NCI-H1105 treated with DMSO at 0.1 percent for 48 hours (cell line): ENCODE measurements at places on chromosomes 4 and X.

GRCh38 chr4:560731-561291, 15.3 kb downstream of the TMEM271 start:
- DNase-seq = no peak

- DNase-seq = peak; percentile 57
These were observed at the start of gene GPR50 for GRCh38 chrX:151176231-151176750. Gene GPR50 (plus strand): TSS chrX:151176584. CDS start chrX:151176722, 138 bp downstream.

DNA sequence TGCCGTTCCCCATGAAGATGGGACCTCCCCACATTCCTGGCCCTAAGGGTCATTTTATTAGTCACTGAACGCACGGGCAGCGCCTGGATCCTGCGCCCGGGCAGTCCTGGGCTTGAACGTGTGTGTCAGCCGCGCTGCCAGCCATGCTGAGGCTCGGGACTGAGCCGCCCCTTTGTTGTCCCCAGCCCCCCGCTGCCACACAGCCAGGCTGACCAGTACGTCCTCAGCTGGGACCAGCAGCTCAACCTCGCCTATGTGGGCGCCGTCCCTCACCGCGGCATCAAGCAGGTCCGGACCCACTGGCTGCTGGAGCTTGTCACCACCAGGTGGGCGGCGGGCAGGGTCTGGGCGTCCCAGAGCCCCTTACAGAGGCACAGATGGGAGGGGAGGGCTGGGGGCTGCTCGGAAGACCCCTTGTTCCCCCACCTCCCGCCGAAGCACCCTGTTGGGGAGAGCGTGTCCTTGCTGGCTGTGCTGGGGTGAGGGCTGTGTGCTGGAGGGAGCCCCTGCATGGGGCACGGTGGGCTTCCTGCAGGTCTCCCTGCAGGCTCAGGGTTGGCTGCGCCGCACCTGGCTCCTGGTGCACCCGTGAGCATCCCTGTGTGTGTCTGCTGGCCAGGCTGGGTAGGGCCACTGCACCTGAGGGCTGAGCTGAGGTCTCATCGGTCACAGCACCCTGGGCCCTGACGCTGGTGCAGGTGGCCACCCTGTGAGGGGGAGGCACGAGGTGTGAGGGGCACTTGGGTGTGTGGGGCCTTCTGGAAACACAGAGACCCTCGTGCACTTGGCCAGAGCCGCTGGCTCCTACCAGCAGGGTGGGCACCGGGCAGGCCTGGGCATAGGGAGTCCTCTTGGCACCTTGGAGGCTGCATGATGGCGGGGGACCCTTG, 1.0 kb downstream of the IDUA start:
- DNase-seq = no peak

GRCh38 chrX:76433219-76433618, 5.7 kb downstream of the MAGEE1 start:
- DNase-seq = no peak

- DNase-seq = no peak
These were observed 109.9 kb downstream of the AFF2 start for GRCh38 chrX:148610328-148610698.

DNA sequence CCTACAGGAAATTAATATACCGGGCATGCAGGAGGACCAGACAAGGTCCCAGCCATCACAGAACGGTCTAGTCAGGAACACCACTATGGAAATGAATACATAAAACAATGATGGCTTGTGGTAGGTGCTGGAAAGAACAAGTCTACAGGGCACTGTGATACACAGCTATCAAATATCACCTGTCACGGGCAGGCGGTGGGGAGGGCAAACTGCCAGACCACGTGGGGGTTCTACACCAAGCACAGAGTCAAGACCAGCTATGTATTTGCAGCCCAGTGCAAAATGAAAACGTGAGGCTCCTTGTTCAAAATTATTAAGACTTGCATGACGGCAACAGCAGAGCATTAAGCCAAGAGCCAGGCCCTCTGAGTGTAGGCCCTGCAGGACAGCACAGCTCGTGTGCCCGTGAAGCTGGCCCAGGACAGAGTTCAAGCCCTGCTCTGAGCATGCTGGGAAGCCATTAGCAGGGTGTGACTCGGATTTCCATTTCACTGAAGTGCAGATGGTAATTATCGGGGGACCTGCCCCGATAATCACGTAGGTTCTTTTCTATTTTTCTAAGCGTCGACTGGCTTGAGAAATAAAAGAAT, 83.6 kb downstream of the JAKMIP1 start:
- DNase-seq = peak; percentile 60

- DNase-seq = no peak
These were observed 223.5 kb downstream of the APBB2 start for GRCh38 chr4:40990899-40991265.

DNA sequence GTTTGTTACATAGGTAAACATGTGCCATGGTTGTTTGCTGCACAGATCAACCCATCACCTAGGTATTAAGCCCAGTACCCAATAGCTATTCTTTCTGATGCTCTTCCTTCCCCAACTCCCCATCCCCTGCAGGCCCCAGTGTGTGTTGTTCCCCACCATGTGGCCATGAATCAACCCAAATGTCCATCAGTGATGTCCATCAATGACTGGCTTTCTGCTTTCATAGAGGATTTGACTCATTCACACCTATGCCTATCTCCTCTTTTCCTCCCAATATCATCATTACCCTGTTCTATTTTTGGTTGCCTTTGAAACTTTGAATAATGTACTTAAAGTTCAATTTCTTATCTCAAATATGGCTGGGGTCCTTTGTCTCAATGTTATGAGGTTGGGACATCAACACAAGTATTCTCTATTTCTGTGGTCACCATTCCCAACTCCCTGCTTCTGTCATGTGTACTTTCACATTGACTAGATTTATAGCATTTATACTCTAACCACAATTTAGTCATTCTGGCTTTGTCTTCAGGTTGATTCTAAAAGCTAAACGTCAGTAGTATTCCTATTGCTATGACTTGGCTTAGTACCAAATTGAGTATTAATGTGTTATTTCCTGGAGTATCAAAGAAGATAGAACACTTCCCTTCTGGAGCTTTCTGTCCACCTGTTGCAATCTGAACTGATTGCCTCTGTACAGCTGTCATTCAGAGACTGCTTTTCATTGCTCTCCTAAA, 107.2 kb downstream of the TAB3 start:
- no peak for DNase-seq

- DNase-seq = no peak
These were observed 682.6 kb upstream of the GNPDA2 start for GRCh38 chr4:45408996-45409395.

- DNase-seq = no peak
These were observed 31.5 kb downstream of the UCHL1 start for GRCh38 chr4:41288254-41288653.
